EL (cell line): ENCODE measurements at places on chromosomes 11 and 22.

GRCh38 chr22:34645375-34645774 lies 420.6 kb upstream of the ISX start:
- no peak for DNase-seq

GRCh38 chr22:26135806-26136205 lies 33.5 kb upstream of the SEZ6L start:
- DNase-seq: no peak

- no peak for DNase-seq
Measured at GRCh38 chr11:129396454-129396853, 20.8 kb downstream of the BARX2 start.

- peak; percentile 81 for DNase-seq
Measured at GRCh38 chr11:110429731-110430266, at the start of gene FDX1. Gene FDX1, plus strand, starts transcription at chr11:110429948. Its CDS starts 173 bp downstream, at chr11:110430121.

- no peak for DNase-seq
Measured at GRCh38 chr22:30265131-30265720, 1.4 kb downstream of the OSM start.

DNA sequence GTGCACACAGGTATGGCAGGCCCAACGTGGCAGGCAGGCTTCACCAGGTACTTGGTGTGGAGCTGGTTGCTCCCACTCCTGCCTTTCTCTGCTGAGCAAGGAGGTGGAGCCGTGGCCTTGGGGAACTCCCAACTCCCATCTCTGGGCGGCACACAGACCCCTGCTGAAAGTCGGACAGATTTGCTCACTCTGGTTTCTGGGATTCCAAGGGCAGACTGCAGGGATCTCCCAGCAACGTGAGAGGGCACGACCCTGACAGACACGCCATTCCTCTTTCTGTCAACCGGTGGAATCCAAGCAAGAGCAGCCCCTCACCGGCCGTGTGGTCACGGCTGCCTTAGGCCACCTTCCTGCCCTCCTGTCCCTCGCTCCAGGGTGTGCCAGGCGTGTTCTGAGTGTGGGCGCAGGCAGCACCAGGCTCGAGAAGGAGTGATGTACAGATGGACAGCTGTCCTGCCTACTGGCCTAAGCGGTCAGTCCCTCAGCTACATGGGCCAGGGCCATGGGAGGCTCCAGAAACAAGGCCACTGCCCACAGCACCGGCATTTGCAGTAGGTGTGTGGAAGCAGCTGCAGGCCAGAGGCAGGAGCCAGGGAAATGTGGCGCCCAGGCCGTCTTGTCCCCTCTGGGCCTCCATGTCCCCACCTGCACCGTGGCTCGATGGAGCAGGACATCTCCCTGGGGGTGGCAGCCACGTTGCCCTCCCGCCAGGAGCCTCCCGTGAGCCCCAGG lies 13.7 kb upstream of the PPARA start:
- DNase-seq: no peak

DNA sequence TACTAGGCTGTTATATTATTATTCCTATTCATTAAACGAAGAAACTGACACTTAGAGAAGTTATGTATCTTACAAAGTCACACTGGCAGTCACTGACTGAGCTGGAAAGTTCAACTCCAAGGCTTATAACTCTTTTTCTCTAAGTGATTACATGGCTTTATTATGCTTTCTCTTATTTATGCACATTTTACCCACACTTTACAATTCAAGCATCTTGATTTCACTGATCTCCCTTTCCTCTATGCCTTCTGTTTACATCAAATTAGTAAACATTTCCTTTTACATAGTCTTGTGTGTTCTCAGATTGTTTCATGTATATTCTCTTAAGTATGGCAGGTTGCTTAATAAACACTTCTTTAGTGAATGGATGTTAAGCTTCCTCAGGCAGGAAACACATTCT lies 66.0 kb downstream of the CLPB start:
- DNase-seq: no peak

GRCh38 chr22:33440756-33441155 lies 382.6 kb upstream of the SYN3 start:
- no peak for DNase-seq

DNA sequence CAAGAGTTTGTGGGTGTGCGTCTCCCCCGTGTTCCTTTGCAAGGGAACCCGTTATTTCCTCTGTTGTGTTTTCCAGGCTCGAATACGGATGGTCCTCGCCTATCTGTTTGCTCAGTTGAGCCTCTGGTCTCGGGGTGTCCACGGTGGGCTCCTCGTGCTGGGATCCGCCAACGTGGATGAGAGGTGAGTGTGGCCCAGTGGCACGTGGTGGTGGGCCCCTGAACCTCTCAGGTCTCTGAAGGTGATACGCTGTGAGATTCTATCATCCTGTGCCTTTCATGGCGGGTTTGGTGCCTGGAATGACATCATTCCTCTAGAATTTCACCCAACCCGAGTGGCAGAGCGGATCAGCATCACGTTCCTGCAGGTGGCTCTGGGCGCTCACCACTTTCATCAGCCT lies 32.5 kb downstream of the NADSYN1 start:
- DNase-seq: no peak

GRCh38 chr11:69166218-69167115 lies 10.7 kb downstream of the SMIM38 start:
- peak; percentile 90 for DNase-seq

DNA sequence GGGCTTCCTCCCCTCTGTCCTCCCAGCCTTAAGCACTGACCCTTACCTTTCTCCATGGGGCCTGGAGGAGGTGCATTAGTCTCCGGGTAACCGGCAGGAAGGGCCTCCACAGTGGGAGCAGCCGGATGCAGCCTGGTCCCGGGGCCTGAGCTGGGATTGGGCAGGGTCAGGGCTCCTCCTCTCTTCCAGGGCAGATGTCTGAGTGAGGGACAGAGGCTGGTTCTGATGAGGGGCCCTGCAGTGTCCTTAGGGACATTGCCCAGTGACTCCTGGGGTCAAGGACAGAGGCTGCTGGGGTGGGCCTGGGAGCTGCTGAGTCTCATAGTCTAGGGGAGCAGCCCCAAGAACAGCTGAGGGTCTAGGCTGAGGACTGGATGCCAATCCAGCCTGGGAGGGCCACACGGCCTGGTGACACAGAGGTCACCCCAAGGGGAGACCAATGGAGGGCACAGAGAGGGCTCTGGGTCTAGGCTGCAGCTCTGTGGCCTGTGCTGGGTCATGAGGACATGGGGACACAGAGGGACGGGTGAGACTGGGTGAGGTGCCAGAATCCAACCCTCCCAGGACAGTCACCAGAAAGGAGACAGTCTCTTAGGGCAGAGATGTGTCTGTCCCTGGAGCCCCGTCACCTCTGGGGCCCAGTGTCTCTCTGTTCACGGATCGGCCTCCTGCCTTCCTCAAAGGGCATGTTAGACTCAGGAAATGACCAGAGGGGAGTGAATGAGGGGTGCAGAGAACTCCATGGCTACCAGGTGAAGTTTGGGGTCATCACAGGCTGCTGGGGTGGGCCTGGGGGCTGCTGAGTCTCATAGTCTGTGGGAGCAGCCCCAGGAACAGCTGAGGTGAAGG lies 6.5 kb downstream of the IGLL5 start:
- DNase-seq: no peak

DNA sequence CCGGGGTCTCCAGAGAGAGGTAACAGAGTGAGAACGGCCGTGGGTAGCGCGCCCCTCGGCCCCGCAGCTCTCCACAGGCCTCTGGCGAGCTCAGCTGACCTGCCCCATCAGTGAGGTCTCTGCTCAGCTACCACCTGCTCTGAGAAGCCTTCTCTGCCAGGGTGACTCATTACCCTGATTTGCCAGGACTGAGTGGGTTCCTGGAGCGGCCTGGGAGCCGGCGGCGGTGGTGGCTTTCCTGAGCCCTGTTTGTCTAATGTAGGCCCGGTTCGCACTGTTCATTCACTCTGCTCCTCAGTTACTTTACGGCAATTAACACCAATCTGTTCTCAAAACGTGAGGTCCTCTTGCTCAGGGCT lies 351.0 kb upstream of the B3GAT1 start:
- DNase-seq: no peak

DNA sequence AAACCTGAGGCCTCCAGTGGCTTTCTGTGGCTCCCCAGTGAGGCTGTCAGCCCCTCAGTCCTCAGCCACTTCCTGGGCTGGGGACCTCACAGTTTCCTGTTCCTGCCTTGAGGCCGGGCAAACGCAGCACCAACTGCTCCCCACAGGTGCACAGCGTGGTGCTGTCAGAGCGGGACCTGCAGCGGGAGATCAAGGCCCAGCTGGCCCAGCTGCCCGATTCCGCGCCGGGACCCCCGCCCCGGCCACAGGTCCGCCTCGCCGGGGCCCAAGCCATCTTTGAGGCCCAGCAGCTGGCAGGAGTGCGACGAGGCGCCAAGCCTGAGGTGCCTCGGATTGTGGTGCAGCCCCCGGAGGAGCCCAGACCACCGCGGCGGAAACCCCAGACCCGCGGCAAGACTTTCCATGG lies 5.4 kb downstream of the TBC1D10C start:
- no peak for DNase-seq

- no peak for DNase-seq
Measured at GRCh38 chr11:101705972-101706371, 122.2 kb upstream of the TRPC6 start.

DNA sequence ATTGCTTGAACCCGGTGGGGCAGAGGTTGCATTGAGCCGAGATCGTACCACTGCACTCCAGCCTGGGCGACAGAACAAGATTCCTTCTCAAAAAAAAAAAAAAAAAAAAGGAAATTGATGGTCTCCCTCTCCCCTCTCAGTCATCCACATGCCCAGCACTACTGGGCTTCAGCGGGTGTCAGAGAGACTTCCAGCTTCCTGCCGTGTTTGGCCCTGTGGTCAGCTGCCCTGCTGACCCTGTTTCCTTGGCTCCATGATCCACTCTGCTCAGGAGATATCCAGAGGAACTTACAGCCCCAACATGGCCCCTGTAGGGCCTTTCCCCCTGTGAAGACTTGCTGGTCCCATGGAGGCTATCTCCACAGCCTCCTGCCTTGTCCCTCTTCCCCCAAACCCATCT lies 6.1 kb upstream of the PNPLA3 start:
- peak; percentile 47 for DNase-seq

DNA sequence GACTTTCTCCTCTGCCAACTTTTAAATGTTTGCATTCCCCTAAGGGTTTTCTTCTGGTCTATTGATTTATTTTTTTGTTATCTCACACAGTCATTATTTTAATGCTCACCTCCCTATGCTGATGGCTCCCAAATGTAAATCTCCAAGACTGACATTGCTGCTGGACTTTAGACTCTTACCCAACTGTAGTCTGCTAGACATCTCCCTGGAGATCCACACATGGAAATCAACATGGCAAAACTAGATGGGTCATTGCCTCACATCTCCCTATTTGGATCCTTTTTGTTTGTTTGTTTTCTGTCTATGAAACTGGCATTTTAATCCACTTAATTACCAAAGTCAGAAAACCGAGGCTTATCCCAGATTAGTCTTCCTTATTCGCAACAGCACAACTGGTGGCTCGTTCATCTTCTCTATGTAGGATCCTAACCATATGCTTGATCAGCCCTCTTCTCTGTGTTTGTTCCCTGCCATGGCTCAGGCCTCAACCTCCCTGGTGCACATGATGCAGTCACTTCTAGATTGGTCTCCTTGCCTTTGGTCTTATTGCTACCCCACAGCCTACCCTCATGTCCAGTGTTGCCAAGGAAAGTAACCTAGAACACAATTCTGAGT lies 37.3 kb downstream of the SC5D start:
- DNase-seq: no peak

GRCh38 chr22:42490243-42490832 lies 29.3 kb downstream of the RRP7A start:
- no peak for DNase-seq

- DNase-seq: no peak
Measured at GRCh38 chr11:94856443-94856842, 88.3 kb downstream of the AMOTL1 start.
